Activated T-cell treated with anti-CD3 and anti-CD28 coated beads for 24 hours (primary cell): ENCODE measurements at places on chromosomes 5 and 9.

- no peak for DNase-seq
These were observed 162.1 kb upstream of the FST start for GRCh38 chr5:53318303-53318702.

GRCh38 chr5:69454460-69455249 is 37.9 kb upstream of the OCLN start:
- DNase-seq = no peak

DNA sequence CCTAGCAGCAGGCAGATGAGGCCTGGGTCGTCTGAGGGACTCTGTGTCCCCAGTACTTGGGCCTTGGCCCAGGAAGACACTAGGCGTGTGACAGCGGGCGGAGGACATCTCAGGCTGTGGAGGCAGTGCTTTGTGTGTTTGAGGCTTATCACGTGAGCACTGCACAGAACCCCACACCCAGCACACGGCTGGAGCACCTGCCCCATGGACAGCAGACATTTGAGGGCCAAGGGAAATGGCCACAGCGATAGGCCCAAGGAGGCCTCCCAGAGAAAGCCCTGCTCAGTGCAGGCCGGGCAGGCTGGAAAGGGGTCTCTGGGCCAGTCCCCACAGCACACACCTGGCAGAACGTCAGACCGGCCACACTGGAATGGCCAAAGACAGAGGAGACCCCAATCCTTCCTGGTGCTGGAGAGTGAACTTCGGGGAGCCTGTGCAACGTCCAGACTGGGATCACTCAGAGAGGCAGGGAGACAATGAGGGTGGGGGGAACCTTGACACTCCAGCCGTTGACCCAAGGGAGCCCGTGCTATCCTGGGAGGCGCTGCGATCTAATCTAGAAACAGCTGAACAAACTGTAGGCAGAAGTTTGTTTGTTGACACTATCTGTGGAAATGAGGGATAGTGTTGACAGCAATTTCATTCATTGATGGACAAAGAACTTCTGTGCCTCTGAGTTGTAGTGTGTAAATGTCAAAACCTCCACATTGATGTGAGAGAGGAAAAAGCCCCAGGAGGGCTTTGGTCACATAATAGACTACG is 19.6 kb upstream of the FLT4 start:
- no peak for DNase-seq

- DNase-seq = no peak
These were observed 300.6 kb downstream of the TMEM38B start for GRCh38 chr9:105994970-105995369.

DNA sequence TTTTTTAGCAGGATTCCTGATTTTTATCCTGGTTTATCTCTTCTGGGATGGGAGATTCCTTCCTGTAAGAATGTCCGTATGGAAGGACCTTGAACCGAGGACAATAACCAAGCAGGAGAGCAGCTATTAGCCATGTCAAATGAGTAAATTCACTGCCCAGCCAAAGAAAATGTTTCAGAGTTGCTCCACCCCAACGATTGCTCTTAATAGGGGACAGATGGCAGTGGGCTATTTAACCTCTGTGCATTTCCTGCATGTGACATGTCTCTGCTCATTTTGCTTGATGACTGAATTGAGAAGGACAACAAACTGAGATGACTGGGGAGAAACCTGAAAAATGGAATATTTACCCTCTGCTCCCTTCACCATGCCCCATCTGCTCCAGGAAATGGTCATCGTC is 479.9 kb upstream of the ZNF462 start:
- DNase-seq = no peak

GRCh38 chr5:174916227-174916626 is 191.8 kb downstream of the MSX2 start:
- no peak for DNase-seq

DNA sequence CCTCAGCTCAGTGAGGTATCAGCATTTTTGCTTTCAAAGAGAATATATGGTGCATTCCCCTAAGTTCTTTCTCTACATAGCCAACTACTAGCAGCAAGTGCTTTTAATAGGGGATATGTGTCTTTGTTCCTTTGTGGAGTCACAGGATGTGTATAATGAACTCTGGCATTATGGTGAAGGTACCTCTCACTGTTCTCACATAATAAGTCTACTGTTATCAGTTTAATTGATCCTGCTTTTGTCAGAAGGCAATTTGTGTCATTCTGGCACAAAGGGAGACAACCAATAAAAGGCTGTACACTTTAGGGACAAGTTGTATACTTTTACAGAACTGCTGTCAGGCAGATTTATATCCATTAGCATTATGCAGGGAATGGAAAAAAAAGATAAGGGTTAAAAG is 531.4 kb upstream of the RIOK2 start:
- no peak for DNase-seq

DNA sequence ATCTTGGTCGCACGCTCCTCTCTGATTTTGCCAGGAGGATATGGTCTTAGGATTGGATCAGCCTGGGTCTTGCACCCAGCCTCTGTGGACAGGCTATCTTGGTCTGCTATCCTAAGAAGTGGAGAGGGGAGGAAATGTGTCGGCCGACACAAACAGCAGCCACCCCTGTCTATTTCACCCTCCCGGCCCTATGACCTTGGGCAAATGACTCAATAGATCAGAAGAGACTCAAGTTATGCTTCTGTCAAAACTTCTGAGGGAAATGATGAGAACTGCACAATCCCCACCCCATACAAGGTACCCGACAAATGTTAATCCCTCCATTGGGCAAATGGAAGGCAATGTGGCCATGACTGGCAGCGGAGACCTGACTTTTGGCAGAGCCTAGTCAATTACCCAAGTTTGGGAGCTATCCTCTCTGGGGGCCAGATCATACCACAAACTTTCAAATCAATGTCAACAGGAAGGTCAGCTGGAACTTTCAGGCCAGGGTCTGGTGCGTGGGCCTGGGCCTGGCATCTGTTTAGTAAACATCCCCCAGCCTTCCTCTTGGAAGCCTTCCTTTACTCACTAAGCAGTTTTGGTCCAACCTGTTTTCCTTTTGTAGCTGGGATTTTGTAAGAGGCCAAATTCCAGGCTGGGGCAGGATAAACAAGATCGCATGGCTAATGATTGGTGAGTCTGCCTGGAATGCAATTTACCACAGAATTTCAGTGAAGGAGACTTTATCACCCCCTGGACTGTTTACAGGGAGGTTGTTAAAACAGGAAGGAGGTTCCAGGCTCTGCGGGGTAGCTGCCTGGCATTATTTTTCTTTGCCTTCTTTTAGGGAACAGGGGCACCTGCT is 64.2 kb upstream of the CPEB4 start:
- DNase-seq = no peak

GRCh38 chr9:136881691-136882108 is 4.6 kb upstream of the TRAF2 start:
- peak; percentile 56 for DNase-seq

GRCh38 chr9:115063058-115063845 is 54.7 kb downstream of the TNC start:
- DNase-seq = no peak

GRCh38 chr9:122202111-122202510 is 26.6 kb downstream of the LHX6 start:
- DNase-seq = no peak

- no peak for DNase-seq
These were observed 37.8 kb upstream of the ADRB2 start for GRCh38 chr5:148788636-148789035.

DNA sequence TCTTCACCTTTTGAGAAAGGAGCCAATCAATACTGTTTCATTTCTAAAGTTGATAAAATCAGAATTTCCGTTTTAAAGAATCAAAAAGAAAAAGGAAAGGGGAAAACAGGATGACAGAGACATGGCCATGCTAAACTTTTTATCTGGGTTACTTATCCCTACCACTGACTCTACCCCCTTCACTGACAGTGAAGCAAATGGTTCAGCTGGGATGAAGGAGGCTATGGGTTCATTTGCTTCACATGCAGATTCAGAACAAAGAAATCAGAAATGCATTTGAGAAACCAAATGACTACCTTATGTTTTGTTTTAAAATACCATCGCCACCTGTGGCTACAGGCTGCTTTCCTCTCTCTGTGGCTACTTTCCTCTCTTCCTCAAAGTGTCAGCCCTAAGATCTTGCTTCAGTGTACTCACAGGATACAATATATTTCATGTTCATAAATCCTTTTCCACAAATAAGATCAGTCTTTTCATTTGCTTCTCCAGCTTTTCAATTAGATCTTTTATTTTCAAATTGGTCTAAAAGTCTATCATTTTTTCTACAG is 53.3 kb downstream of the LPAR1 start:
- no peak for DNase-seq

- DNase-seq = no peak
These were observed 94.3 kb downstream of the ZNF354C start for GRCh38 chr5:179154346-179154990.

DNA sequence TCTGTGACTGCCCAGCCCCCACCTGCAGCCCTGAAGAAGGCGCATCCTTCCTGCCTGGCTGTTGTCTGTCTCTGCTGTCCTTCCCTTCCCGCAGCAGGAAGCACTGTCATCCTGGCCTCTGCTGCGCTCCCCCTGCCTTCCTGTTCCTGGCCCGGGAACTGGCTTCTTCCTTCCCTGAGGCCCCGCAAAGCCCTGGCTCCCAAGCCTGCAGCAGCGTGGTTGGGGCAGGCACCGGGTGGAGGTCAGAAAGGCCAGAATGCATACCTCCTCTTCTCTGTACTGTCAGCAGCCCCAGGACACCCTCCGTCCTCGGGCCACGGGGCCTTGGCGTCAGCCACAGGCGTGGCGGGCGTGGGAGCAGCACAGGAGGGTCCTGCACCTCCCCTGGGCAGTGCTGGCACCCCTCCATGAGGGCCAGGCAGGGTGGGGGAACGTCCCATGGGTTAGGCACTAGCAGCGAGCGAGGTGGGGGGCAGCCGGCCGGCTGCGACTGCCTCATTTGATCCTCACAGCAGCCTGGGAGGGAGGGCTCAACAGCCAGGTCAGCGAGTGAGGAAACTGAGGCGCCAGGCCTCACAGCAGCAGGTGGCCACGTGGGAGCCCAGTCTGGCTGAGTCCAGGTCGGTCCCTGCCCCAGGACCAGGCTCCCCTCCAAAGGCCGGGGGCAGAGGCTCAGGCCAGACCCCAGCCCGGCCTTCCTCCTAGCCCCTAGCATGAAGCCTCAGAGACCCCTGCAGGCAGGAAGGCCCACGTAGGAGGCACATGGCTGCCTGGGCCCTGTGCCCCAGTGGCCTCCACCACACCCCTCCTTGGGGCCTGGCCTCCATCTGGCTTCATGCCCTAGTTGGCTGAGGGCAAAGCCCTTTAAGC is 9.4 kb downstream of the FLT4 start:
- DNase-seq = no peak

GRCh38 chr5:110460837-110461236 is 265.6 kb downstream of the TMEM232 start:
- DNase-seq = no peak

- peak; percentile 49 for DNase-seq
These were observed 1.0 kb upstream of the GOLGA1 start for GRCh38 chr9:124941679-124942561.

DNA sequence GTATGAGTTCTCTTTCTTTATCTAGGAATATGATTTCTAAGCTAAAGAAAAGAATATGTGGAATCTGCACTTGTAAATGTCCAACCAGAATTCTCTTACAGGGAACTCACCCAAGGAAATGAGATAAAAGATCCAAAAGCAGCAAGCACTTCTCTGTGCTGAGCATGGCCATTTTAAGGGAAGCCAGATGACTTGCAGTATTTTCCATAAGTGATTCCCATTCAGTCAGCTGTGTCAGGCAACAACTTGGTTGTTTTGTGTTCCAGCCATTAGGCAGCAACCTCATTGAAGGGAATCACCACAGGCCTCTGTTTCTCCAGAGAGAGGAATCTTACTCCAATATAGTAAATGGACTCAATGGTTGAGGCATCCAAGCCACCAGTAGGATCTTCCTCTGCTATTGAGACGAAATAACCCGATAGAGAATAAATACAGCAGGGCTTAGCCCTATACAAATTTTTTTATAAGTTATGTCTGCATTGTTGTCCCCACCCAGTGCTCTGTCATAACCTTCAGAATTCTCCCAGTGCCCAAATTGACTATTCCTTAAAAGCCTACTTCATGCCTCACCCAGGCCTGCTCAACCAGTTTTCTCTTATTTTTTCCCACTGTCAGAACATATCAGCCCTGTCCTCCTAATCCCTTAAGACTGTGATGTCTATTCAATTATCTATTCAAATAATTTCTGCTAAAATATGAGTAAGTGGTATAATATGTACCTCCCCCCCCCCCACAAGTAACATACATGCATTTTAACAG is 236.6 kb downstream of the PJA2 start:
- no peak for DNase-seq

DNA sequence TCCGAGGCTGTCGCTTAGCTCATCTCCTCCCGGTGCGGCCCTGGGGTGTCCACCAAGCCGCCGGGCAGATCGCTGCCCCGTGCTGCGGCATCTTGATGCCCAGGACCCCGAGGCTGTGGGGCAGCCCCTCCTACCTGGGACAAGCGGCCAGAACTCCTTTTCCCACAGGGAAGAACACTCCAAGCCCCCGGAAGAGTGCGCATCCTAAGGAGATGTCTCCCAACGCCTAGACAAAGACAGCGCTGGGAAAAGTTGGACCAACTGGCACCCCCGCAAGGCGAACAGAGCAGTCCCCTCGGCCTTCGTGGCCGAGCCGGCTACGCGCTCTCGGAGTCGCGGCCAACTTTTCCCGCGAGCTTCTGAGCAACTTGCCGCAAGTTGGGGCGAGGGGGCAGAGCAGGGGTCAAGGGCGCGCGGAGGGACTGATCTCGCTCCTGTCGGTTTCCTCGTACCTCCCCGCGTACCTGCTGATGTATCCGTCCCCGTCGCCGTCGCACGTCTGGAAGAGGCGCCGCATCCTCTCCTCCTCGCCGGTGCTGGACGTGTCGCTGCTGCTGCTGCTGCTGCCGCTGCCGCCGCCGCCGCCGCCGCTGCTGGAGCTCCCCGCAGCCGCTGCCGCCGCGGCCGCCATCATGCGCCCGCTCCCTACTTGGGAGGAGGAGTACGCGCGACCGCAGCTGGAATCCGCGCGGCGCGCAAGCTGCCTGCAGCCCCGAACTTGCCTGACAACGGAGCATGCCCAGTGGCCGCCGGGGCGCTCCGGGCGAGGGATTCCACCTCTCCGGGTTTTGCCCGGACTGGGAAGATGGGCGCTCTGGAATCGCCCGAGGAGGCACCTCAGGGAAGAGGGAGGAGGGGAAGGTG is at the start of gene MCC:
MCC (minus strand) TSS at position 673 of the 864 bp plus-strand sequence.
- DNase-seq = peak; percentile 18

GRCh38 chr5:117487556-117487955 is 912.9 kb upstream of the SEMA6A start:
- no peak for DNase-seq

GRCh38 chr5:132180134-132180745 is 47.4 kb downstream of the P4HA2 start:
- DNase-seq = no peak

DNA sequence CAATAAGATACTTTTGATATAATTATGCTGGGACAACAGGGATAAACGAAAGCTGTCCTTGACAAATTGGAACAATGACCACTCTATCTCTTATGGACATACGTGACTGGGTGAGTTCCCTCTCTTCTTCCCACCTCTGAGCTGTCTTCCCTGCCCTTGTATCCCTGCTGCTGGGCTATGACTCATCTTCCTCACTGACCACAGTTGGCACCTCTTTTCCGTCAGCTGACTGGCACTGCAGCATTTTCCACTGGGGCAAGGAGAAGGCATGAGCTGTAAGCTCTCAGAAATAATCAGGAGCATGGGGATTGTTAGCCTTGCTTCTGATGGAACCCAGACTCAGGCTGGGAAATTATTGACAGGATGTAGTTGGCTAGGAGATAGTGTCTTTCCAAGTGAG is 48.7 kb downstream of the PCSK1 start:
- DNase-seq = no peak

GRCh38 chr9:14258156-14258555 is 55.8 kb downstream of the NFIB start:
- DNase-seq = no peak
